ENCODE measurements at places on chromosomes 12 and 14. TPM values are rescaled to one million over a fixed set of nuclear protein-coding genes. Genes with fewer than 3 reads are reported as not detected.

The AGAP2 gene
- total RNA-seq = 32.4 TPM

GRCh38 chr12:50005175-50005574, 20.1 kb downstream of the RACGAP1 start:
- peaks cover 38% of the 10 kb centered on the region for H3K36me3 ChIP-seq
- H3K27ac ChIP-seq = no peak overlapping the region
- H3K27me3 ChIP-seq = no peaks in the 10 kb centered on the region
- no peak for DNase-seq

The USP44 gene
- total RNA-seq = 2.9 TPM

DNA sequence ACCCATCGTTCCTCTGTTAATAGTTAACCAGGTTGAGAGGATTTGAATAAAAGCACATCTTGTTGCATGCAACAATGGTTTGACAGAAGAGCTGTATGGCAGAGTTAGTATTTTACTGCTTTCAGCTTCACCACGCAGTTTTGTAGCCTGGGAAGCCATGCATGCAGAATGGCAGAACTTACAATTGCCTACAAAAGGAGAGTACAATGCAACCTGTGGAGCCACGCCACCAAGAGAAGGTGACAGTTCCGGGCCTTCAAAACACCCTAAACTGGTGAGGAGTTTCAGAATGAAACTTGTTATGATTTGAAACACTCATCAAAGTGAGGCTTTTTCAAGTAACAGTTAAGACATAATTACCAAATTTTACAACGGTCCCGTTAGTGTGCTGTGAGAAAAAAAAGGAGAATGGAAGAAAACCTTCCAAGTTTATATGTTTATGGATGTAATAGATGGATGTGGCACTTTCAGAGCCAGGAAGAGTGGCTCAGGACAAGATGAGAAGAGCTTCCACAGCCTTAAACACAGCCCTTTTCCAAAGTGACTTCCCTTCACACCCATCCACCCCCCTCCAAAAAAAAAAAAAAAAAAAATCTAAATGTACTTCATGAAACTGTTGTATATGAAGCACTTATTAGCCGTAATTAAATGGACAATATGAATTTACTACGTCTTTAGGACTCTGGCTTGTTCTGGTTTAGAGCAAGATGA, 158.7 kb downstream of the EGLN3 start:
- H3K4me3 ChIP-seq = no peak overlapping the region
- no peaks in the 10 kb centered on the region for H3K36me3 ChIP-seq
- no peak for DNase-seq
- H3K27ac ChIP-seq = no peak overlapping the region
- H3K27me3 ChIP-seq = peaks cover 25% of the 10 kb centered on the region
- H3K4me1 ChIP-seq = peaks cover 17% of the 10 kb centered on the region

DNA sequence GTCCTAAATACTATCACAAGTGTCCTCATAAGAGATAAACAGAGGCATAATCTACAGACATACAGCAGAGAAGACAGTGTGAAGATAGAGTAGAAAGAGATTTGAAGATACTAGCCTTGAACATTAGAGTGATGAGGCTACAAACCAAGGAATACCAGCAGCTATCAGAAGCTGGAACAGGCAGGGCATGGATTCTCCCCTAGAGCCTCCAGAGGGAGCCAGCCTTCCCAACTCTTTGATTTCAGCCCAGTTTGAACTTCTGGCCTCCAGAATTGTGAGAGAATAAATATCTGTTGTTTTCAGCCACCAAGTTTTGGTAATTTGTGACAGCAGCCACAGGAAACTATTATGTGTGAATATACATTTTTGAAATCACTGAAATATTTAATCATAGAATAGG, 47.2 kb downstream of the CCDC91 start:
- peaks cover 16% of the 10 kb centered on the region for H3K4me1 ChIP-seq
- DNase-seq = no peak

DNA sequence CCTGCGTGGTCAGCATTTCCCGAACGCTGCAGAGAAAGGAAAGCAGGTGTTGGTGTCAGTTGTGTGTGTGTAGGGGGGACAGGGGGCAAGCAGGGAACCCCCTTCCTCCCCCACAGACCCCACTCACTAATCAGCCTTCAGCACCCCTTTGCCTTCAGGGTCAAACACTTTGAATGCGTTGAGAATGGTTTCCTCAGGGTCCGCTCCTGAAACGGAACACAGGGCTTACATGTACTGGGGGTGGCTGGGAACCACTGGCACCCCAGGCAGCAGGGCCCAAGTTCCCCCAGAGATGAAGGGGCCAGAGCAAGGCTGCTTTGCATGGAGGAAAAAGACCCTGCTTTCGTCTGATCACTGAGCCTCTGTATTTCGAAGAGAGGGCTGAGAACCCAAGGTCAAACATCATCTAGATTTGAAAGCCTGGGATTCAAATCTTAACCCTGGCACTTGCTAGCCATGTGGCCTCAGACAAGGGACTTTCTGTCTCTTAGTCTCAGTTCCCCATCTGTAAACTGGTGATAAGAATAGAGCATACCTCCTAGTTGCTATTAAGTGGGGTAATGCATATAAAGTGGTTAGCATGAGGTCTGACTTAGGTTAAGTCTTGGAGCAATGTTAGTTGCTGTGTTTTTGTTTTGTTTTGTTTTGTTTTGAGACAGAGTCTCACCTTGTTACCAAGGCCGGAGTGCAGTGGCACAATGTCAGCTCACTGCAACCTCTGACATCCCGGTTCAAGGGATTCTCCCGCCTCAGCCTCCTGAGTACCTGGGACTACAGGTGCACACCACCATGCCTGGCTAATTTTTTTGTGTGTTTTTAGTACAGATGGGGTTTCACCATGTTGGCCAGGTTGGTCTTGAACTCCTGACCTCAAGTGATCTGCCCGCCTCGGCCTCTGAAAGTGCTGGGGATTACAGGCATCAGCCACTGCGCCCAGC, 7.0 kb downstream of the MYL2 start:
- DNase-seq = no peak
- no peaks in the 10 kb centered on the region for H3K36me3 ChIP-seq
- no peak overlapping the region for H3K27ac ChIP-seq
- H3K4me3 ChIP-seq = no peak overlapping the region

The CARMIL3 gene
- total RNA-seq = 0.75 TPM

DNA sequence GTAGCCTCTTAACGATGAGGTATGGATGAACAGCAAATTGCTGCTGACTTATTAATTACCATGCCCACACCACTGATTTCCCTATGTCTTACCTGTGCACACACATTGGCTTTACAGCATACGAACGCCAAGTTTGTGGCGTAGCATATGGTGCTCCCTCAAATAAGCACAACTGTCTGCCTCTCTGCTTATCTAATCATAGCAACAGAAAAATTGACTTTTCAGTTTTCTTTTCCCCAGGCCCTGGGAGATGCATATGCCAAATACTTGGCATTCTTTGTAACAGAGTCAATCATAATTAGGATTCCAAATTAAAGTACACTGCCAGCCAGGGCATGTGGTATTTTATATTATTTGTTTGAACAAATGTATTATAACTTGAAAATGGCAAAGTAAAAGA, 625.5 kb downstream of the DIO2 start:
- no peak overlapping the region for H3K4me3 ChIP-seq
- H3K27ac ChIP-seq = no peak overlapping the region
- DNase-seq = no peak
- no peaks in the 10 kb centered on the region for H3K27me3 ChIP-seq
- H3K36me3 ChIP-seq = no peaks in the 10 kb centered on the region
- H3K4me1 ChIP-seq = no peaks in the 10 kb centered on the region

The MNAT1 gene
- total RNA-seq = 35.3 TPM

The AKAP6 gene
- 1.8 TPM for total RNA-seq

The BMP4 gene
- not detected for total RNA-seq

DNA sequence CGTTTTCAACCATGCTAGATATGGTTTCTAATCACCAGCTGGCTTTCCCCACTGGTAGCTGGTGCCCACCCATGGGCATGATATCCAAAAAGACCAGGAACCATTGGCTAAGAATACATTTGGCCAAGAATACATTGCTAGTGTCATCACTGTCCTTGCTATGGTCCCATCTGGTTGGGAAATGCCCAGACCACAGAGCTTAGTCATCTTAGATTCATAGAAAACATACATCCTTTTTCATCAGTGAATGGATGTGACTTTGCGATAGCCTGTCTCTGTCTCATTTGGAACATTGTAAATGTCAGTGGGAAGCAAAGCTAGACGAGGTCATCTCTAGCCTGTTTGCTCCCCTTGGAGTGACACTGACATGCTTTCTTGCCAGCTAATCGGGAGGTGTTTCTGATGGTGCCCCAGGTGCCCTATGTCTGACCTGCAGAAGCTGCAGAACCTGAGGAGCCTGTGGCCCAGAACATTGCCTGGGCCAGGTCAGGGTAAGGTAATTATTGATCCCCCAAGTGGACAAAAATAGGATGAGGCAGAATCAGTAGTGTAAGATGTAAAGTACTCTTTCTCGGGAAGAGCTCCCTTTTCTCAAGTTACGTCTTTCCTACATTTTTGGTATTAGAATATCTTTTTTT, 194.8 kb downstream of the SLC41A2 start:
- no peaks in the 10 kb centered on the region for H3K27me3 ChIP-seq
- peak; percentile 49 for DNase-seq
- H3K4me1 ChIP-seq = peaks cover 23% of the 10 kb centered on the region
- peaks cover 10% of the 10 kb centered on the region for H3K36me3 ChIP-seq
- H3K4me3 ChIP-seq = no peak overlapping the region

- peaks cover 2% of the 10 kb centered on the region for H3K4me1 ChIP-seq
- DNase-seq = no peak
- H3K27ac ChIP-seq = no peak overlapping the region
- H3K4me3 ChIP-seq = no peak overlapping the region
Measured at GRCh38 chr14:53209370-53209769, 56.2 kb upstream of the DDHD1 start.

The MED13L gene
- total RNA-seq = 41.4 TPM

The TAMALIN gene
- 15.1 TPM for total RNA-seq

GRCh38 chr12:6955108-6956020, 4.2 kb downstream of the PTPN6 start:
- no peak for DNase-seq
- peaks cover 71% of the 10 kb centered on the region for H3K4me1 ChIP-seq
- H3K4me3 ChIP-seq = peak overlapping the region; percentile 98
- H3K27ac ChIP-seq = peak overlapping the region; percentile 97

The ASIC1 gene
- 1.1 TPM for total RNA-seq

Data from activated CD4-positive, alpha-beta memory T cell treated with anti-CD3 and anti-CD28 coated beads for 36 hours (primary cell).